ENCODE measurements at places on chromosomes 1 and 21. TPM values are rescaled to one million over a fixed set of nuclear protein-coding genes. Genes with fewer than 3 reads are reported as not detected.

CHI3L2 gene
- 4.7 TPM for total RNA-seq

LINGO4 gene
- total RNA-seq, result 2.7 TPM

PDPN gene
- 46.6 TPM for total RNA-seq

IQGAP3 gene
- total RNA-seq, result 2.2 TPM

BNIPL gene
- 196 TPM for total RNA-seq

SYDE2 gene
- 11.9 TPM for total RNA-seq

LCE1A gene
- 502 TPM for total RNA-seq

EBNA1BP2 gene
- 34.7 TPM for total RNA-seq

TNFRSF4 gene
- total RNA-seq, result 0.42 TPM

TENT5C gene
- 5.0 TPM for total RNA-seq

OR14K1 gene
- not detected for total RNA-seq

FUCA1 gene
- 11.8 TPM for total RNA-seq

AIM2 gene
- total RNA-seq, result not detected

GPA33 gene
- total RNA-seq, result not detected

CLEC20A gene
- total RNA-seq, result not detected

KCNK1 gene
- total RNA-seq, result 14.6 TPM

ALPL gene
- 6.5 TPM for total RNA-seq

KIAA1614 gene
- 6.5 TPM for total RNA-seq

CAPN8 gene
- total RNA-seq, result 1.5 TPM

FCRL6 gene
- not detected for total RNA-seq

PLD5 gene
- not detected for total RNA-seq

FCRL4 gene
- not detected for total RNA-seq

IL12RB2 gene
- total RNA-seq, result 0.79 TPM

Data from suprapubic skin (tissue), 4 donors.